ENCODE measurements at places on chromosomes 6 and 20.

- no peak for DNase-seq
Observed at GRCh38 chr20:19920381-19921138, 96.6 kb upstream of the NAA20 start.

- DNase-seq, result no peak
Observed at GRCh38 chr20:53146201-53146891, 174.2 kb downstream of the TSHZ2 start.

DNA sequence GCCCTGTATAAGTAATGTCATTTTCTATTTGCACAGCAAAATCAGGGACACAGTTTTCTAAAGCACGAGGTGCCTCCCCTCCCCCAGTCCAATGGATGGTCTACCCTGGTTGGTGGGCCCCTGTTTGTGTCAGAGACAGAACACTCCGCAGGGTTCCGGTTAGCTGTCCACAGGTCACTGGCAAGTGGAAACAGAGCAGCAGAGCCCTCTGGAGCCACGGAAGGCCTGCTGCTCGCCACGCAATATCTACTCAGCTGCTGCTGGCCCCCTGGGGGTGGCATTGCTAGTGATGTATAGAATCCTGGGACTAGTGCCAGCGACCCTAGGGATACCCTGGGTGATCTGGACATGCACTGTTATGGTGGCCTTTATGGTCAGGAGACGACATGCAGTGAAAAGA lies 50.4 kb downstream of the RIN2 start:
- no peak for DNase-seq

DNA sequence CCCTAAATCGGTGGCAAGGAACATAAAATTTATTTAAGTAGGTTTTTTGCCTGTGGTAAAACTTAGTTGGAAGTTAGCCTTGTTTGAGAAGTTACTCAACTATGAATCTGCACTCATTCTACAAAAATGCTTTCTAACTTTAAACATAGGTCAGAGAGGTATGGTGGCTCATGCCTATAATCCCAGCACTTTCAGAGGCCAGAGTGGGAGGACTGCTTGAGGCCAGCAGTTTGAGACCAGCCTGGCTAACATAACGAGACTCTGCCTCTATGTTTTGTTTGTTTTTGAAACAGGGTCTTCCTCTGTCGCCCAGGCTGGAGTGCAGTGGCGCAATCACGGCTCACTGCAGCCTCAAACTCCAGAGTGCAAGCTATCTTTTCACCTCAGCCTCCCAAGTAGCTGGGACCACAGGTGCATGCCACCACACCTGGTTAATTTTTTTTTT lies 16.2 kb downstream of the USP49 start:
- DNase-seq, result no peak

DNA sequence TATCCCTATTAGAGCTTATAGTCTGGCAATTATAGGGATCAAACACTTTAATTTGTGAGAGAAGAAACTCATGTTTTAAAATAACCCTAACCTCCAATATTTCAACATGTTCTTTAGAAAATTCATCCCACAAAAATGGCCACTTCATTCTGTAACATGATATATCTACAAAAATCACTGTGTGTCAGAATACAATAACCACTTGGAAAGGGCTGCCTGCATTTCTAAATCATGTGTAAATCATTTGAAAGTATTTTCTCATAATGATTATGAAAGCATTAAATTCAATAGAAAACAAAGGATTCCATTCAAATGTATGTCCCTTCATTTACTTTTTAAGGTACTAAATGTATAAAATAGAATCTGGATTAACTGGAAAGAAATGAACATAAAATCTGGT lies 101.4 kb upstream of the NHSL1 start:
- no peak for DNase-seq

DNA sequence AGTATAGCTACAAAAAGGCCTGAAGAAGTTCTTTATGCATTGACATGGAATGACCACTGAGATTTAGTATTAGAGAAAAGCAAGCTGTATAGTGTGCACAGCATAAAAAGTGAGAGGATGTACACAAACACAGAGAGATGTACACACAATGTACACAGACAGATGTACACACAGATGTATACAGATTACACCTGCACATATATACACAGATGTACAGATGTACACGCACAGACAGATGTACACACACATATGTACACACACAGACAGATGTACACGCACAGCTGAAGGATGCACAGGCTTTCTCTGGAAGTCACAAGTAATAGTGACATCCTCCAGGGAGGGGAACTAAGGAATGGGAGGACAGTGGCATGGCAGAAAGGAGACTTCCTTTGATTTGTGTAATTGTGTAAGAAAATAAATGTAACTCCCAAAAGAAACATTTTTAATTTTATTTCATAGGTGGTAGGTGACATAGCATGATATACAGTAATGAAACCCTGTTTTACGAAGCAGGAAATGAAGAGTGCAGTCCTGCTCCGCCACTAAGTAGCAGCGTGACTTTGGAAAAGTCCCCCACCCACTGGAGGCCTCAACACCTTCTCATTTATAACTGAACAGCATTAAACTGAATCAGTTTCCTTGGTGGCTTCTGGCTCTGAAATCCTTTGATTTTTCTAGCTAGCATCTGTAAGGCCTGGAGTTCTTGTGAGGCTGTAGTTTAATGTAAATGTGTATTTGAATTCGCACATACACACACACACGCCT lies 14.1 kb downstream of the NFATC2 start:
- peak; percentile 27 for DNase-seq

GRCh38 chr6:140070846-140071473 lies 696.5 kb upstream of the CITED2 start:
- DNase-seq, result no peak

GRCh38 chr6:154705471-154706113 lies 27.6 kb upstream of the SCAF8 start:
- no peak for DNase-seq

DNA sequence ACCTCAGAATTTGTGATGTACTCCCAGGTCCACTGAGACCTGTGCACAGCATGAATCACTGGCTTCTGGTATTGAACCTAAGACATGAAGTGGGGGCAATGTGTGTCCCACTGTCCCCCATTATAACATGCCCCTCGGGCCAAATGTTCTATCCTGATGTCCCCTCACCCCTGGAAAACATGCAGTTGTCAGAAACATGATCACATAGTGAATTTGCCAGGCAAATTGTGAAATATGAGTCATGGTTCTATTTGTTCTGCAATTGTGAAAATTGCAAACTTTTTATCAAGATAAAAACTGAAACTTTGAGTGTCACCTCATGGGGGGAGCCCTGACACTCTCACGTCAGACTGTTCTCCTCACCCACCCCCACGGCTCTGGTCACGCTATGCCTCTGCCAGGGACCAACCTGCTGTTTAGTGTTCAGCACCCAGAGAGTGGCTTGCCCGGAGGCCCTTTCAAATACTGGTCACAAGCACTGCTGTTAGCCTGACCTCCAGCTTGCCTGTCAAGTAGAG lies 305.3 kb downstream of the CLIC5 start:
- DNase-seq, result no peak

DNA sequence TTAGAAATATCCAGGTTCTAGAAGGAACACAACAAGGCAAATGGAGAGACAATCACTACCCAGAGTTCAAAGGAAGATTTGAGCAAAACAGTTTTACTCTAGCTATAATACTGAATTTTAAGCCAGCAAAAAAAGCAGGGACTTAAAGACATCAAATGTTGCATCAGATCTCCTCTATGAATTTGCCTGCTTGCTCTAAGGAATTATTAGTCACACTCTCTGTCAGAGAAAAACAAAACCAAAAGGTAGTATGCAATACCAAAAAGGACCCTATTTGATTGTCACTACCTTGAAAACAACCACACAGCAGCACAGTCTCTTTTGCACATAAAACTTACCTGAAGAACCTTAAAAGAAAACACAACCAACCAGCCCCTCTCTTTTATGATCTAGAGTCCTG lies 46.3 kb downstream of the BTBD9 start:
- DNase-seq, result no peak

DNA sequence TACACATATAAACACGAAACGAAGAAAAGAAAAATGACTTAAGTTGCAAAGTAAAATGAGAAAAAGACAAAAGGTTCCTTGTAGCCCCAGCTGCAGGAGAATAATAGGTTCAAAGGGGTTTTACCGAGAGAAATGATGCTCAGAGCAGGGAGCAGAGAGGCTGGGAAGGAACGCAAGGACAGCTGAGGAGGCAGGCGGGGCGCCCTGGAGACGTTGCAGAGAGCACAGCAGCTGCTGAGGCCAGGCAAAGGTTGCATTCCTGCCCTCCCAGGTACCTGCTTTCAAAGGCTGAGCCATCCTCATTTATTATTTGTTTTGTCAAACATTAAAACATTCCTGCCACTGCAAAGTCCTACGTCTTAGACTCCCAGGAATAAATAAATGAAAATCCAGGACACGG lies 16.2 kb upstream of the VAPB start:
- DNase-seq, result no peak

GRCh38 chr6:41162687-41163418 lies at the start of gene TREM2:
Gene TREM2, minus strand, starts transcription at chr6:41163116. Its CDS starts 34 bp downstream, at chr6:41163082.
- no peak for DNase-seq

DNA sequence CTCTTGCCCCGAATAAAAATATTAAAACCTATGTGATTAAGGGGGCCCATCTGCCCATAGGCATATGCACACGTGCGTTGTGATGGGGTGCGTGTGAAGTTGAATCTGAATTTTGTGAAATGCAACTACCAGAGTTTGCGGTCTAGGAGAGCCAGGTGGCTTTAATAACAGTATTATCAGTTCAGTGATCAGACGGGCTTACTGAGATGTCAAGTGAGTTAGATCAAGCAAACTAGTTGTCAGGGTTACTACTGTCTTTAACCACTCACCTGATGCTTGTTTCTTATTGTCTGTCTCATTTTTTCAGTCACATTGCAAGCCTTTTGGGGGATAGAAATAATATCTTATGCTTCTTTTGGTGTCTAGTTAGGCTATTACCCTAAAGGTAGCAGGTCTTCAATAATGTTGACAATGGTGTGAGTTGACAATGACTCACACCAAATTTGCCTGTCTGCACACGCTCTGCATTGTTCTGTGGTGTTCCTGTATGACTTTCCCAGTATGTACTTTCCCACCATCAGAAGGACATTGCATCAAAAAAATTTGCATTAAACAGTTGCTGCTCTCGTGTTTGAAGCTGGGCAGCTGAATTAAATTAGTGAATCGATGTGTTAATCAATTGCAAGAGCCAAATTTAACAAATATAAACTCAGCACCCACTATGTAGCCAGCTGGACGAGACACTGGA lies 103.1 kb upstream of the NAA20 start:
- no peak for DNase-seq

DNA sequence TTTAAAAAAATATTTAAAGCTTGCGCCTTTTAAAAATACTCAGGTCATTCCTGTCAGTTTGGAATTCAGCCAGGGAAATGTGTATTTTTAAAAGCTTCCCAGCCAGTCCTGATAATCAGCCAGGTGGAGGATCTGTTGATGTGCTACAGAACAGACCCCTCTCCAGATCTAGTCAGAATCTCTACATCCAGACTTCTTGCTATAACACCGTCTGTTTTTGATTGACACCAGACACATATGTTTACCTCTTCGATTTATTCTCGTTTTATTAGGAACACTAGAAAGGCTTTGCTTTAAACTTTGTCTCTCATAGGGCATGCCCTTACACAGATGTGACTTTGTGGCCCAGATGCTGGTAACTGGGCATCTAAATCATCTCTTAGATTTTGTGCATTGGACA lies 11.7 kb downstream of the PARD6B start:
- DNase-seq, result no peak

- DNase-seq, result no peak
Observed at GRCh38 chr20:9172851-9173250, 104.0 kb downstream of the PLCB4 start.

- no peak for DNase-seq
Observed at GRCh38 chr20:63534427-63534830, 2.7 kb downstream of the PTK6 start.

GRCh38 chr6:142887517-142887916 lies 57.5 kb downstream of the HIVEP2 start:
- no peak for DNase-seq

- DNase-seq, result no peak
Observed at GRCh38 chr20:12965212-12965869, 43.4 kb upstream of the SPTLC3 start.

DNA sequence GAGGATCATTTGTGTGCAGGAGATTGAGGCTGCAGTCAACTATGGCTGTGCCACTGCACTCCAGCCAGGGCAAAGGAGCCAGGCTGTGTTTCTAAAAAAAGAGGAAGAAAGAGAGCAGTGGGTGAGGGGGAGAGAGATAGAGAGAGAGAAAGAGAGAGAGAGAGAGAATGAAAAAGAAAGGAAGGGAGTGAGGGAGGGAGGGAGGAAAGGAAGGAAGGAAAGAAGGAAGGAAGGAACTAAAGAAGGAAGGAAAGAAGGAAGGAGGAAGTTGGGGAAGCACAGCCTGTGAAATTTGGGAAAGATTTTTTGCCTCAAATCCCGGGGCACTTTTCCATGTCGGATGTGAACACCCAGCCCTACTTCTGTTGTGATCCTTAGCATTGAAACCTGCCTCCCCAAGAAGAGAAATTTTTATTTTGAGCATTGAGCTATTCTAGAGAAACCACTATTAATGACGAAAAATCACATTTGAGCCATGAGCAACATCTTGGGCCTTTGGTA lies 57.8 kb downstream of the FOXA2 start:
- no peak for DNase-seq

GRCh38 chr6:54958446-54958845 lies 111.9 kb downstream of the FAM83B start:
- no peak for DNase-seq

GRCh38 chr6:106180208-106180607 lies 94.1 kb downstream of the PRDM1 start:
- DNase-seq, result no peak
